Activated CD8-positive, alpha-beta T cell treated with anti-CD3 and anti-CD28 coated beads for 36 hours (primary cell): ENCODE measurements at places on chromosomes 5 and 9. TPM values are rescaled to one million over a fixed set of nuclear protein-coding genes. Genes with fewer than 3 reads are reported as not detected.

- DNase-seq: no peak
Measured at GRCh38 chr9:134871697-134872340, 8.8 kb upstream of the FCN2 start.

GRCh38 chr5:98605426-98605825 lies 168.0 kb upstream of the RGMB start:
- DNase-seq: no peak

SPINK1 gene
- not detected for total RNA-seq

DNA sequence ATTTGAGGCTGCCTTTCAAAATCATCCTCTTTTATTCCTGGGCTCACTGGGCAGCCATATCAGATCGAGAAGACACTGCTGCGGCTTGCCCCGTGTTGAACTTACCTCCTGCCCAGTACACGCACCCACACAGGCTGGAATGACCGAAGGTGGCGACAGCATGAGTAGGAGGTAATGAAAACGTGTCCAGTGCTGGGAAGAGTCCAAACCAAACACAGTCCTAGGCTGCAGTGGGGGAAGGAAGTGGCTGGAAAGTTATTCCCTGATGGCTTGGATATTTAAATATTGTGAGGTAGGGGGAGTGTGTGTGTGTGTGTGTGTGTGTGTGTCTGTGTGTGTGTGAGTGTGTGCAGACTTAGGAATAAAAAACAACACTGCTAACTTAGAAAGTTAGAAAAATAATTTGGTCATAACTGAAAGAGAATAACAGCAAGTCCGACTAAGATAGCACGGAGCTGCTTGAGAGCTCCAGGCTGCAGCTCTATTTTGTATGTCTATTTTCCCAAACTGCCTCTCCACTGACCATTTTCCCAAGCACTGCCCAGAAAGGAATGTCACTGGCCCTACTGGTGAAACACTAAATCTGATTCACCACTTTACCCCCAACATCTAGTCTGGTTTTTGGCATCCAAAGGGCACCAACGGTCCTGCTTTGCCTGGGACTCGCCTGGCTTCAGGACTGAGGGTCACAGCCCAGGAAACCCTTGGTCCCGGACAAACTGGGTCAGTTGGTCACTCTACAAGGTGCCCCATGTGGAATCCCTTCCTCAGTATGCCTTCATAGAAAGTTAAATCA lies 41.2 kb downstream of the ANKH start:
- no peak for DNase-seq

DNA sequence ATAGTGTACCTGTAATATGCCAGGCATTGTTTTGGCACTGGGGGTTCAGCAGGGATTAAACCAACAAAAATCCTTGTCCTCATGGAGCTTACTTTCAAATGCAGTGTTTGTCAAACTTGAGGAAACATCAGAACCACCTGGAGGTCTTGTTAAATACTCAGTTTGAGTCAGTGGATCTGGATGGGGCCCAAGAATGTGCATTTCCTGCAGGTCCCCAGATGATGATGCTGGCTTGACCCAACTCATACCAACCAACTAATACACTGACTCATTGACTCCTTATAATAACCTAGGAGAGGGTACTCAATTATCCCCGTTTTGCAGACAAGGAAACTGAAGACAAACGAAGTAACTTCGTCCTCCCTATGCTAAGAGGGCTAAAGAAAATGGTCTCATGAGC lies 11.3 kb downstream of the WWC1 start:
- DNase-seq: no peak

SSNA1 gene
- 53.3 TPM for total RNA-seq
